Renal pelvis (tissue), 12 donors: ENCODE measurements at places on chromosomes 12 and 14. TPM values are rescaled to one million over a fixed set of nuclear protein-coding genes. Genes with fewer than 3 reads are reported as not detected.

The BAZ2A gene
- 72.6 TPM for polyA plus RNA-seq

DNA sequence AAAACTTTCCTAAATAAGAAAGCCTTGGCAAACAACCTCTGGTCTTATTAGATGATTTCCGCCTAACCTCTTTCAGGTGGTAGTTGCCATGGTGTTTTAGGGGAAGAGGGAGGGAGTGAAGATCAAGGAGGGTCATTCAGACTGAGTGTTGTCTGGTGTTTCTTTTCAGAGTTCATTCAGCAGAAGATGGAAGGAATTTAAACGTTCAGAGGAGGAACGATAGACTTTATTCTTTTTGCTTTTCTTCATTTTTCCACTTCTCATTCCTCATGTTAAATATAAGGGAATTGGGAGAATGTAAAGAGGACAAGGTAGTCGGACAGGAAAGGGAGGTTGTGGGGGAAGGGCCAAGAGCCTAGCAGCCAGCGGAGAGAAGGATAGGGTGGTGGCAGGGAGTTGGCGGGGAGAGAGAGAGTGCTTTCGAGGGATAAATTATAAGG, 17.4 kb upstream of the SALL2 start:
- DNase-seq = peak; percentile 30

GRCh38 chr14:93994919-93995682, 2.0 kb upstream of the CCDC197 start:
- no peak for DNase-seq

GRCh38 chr12:45912774-45913173, 77.6 kb downstream of the SCAF11 start:
- no peak for DNase-seq

- no peak for DNase-seq
Measured at GRCh38 chr12:70217416-70217815, 25.8 kb upstream of the CNOT2 start.

GRCh38 chr14:104135121-104135903, 3.1 kb upstream of the KIF26A start:
- no peak for DNase-seq

GRCh38 chr14:59463787-59464485, 1.2 kb downstream of the GPR135 start:
- no peak for DNase-seq
